ENCODE measurements at places on chromosomes 4 and X.

- no peak for DNase-seq
Observed at GRCh38 chrX:55102754-55103153, 13.9 kb downstream of the PAGE2 start.

GRCh38 chr4:1907848-1908525 lies 36.8 kb downstream of the NSD2 start:
- no peak for DNase-seq

GRCh38 chr4:147078362-147078761 lies 132.7 kb upstream of the TTC29 start:
- DNase-seq = no peak

DNA sequence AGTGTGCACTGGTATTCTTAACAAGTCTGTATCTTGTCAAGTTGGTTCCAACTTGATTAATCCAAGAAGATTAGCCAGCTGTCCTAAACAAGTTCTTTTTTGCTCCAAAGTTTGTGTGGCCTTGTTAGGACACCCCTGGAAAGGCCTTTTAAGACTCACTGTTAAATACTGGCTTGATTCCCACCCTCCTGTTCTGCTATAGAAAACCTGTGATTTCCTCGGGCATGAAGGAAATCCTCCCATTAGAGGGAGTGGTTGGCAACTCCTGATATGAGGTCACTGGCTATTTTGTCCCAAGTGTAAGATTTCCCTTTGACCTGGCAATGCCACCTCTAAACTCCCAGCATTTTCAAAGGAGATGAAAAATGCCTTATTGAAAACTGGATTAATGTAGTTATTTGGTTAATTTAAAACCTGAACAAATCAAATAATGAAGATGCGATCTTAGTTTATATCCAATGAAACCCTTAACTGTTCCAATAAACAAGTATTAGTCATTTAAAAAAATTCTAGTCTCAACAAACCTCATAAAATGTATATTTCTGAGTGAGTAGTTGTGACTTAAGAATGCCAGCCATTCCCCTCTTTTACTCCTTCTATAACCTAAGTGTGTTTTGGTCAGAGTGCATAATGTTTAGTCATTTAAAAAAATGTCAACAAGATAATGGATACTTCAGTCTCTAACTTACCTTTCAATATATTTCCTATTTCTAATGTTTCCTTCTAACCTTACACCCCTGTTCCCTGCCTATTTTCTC lies 94.4 kb downstream of the NPNT start:
- DNase-seq = no peak

DNA sequence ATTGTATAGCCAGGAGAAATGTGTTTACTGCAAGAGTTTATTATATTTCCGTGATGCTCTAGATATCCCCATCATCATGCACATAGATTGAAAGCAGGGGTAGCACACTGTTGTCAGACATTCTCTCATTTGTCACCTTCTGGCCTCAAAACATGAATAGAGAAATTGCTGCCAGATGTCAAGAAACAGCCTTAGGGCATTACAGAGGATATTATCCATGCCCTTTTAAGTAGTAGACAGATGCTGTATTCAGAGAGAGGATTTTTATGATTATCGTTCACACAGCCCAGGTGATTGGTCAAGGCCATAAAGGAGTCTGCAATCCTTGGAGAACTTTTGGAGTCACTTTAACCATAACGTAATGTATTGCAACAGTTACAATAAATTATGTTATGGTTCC lies 1961.5 kb upstream of the TENM3 start:
- DNase-seq = no peak

GRCh38 chrX:71315917-71316316 lies 14.4 kb downstream of the ITGB1BP2 start:
- no peak for DNase-seq

- DNase-seq = no peak
Observed at GRCh38 chrX:154539077-154539476, 7.6 kb downstream of the G6PD start.
